PC-9 (cell line): ENCODE measurements at places on chromosomes 7 and 10.
A peak's percentile ranks its signal among the peaks of the same experiment; 100 is the strongest.

GRCh38 chr7:134327896-134328295 lies 11.2 kb upstream of the SLC35B4 start:
- H3K27ac ChIP-seq: no peak overlapping the region
- H3K27me3 ChIP-seq: no peaks in the 10 kb centered on the region
- no peaks in the 10 kb centered on the region for H3K4me1 ChIP-seq
- no peak overlapping the region for H3K4me3 ChIP-seq
- no peaks in the 10 kb centered on the region for H3K36me3 ChIP-seq

GRCh38 chr7:116499168-116500077 lies at the start of gene CAV2:
Gene CAV2, plus strand, starts transcription at chr7:116499738. Its CDS starts 44 bp downstream, at chr7:116499782.
- no peaks in the 10 kb centered on the region for H3K27me3 ChIP-seq
- H3K4me1 ChIP-seq: peaks cover 35% of the 10 kb centered on the region
- DNase-seq: peak; percentile 88
- peak within 1 kb of the TSS; percentile 89 for H3K4me3 ChIP-seq
- H3K36me3 ChIP-seq: peaks cover 7% of the 10 kb centered on the region; the same call in 1 of the 2 replicates
- H3K27ac ChIP-seq: peak within 1 kb of the TSS; percentile 81

DNA sequence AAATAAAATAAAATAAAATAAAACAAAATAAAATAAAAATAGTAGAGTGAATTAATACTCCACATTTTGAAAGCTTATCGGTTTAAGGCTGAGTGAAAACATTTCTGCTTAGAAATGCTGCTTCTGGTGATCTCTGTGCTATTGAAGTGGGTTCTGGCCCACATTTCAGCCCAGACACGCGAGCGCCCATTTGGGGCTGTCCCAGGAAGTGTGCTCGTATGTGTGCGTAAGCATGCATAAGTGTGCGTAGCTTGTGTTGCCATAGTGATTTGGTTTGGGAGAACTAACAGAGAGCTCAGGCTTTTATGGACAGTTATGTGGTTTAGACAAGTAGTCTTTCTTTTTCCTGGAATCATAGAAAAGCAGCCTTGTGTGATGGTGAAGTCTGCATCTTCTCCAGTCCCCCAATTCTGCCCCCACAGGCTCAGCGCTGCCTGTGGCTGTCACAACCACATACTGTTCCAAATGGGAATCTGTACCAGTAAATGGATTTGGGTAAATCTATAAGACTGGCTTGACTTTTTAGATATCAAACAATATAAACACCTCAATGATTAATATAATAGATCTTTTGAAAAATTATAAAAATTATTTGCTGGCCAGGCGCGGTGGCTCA lies 29.8 kb upstream of the PURB start:
- DNase-seq: no peak
- no peaks in the 10 kb centered on the region for H3K27me3 ChIP-seq
- H3K4me3 ChIP-seq: no peak overlapping the region
- no peak overlapping the region for H3K27ac ChIP-seq
- peaks cover 23% of the 10 kb centered on the region for H3K4me1 ChIP-seq
- H3K36me3 ChIP-seq: no peaks in the 10 kb centered on the region

DNA sequence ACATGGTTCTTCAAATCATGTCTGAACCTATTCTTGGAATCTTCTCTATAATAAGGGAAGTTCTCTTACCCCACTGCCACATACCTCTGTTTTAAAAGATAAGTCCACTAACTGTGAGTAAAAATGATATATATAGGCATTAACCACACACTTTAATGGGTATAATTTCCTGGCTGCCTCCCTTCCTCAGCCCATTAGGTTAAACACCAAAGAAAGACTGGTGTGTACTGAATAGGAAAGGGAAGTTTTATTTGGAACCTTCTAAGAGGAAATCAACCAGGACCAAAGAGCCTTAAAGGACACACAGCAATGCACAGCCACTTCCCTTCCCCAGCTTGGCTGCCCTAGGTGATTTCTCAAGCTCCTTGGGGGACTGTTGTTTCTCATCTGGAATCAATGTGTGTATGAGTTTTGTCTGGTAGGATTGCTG lies 5.0 kb upstream of the WBP1L start:
- no peak overlapping the region for H3K4me3 ChIP-seq
- no peaks in the 10 kb centered on the region for H3K36me3 ChIP-seq
- no peaks in the 10 kb centered on the region for H3K27me3 ChIP-seq

- no peak overlapping the region for H3K27ac ChIP-seq
- H3K36me3 ChIP-seq: no peaks in the 10 kb centered on the region
- H3K27me3 ChIP-seq: no peaks in the 10 kb centered on the region
- H3K4me3 ChIP-seq: no peak overlapping the region
Measured at GRCh38 chr7:102323914-102324195, 32.4 kb downstream of the SPDYE6 start.

DNA sequence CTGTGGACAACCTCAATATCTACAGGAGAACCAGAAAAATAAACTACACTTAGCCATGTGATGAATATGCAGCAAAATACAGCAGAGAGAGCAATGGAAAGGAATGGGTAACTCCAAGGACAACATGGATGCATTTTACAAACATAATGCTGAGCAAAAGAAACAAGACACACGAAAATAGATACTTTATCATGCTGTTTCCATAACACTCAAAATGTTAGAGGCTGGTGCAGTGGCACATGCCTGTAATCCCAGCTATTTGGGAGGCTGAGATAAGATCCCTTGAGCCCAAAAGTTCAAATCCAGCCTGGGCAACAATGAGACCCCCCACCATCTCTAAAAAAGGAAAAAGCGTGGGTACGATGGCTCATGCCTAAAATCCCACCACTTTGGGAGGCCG lies 8.3 kb downstream of the BCL7B start:
- no peaks in the 10 kb centered on the region for H3K27me3 ChIP-seq
- H3K36me3 ChIP-seq: 0 out of 2 replicates have a peak, but pooled peaks cover 4% of the 10 kb centered on the region
- H3K4me3 ChIP-seq: no peak overlapping the region
- DNase-seq: no peak
- no peak overlapping the region for H3K27ac ChIP-seq
- no peaks in the 10 kb centered on the region for H3K4me1 ChIP-seq

DNA sequence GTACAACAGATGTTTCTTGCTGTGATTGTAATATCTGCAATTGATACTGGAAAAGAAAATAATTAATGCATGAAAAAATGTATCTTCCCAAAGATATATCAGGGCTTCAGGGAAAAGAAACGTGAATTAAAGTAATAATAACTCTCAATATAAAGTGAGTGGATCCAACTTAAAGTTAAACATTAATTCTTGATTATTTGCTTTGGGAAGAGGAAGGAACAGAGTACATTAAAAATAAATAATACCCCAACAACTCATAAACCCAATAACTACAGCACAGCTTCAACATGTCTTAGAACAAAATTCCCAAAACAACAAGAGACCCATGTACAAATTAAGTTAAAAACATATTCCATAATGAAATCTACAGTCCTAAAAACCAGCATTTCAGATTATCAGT lies 33.0 kb downstream of the ELMO1 start:
- H3K27me3 ChIP-seq: peaks cover 41% of the 10 kb centered on the region
- H3K4me1 ChIP-seq: no peaks in the 10 kb centered on the region
- no peak overlapping the region for H3K4me3 ChIP-seq
- H3K27ac ChIP-seq: no peak overlapping the region
- H3K36me3 ChIP-seq: no peaks in the 10 kb centered on the region

- H3K4me1 ChIP-seq: no peaks in the 10 kb centered on the region
- H3K27ac ChIP-seq: no peak overlapping the region
- DNase-seq: no peak
- H3K4me3 ChIP-seq: no peak overlapping the region
- peaks cover 24% of the 10 kb centered on the region; the same call in 1 of the 2 replicates for H3K27me3 ChIP-seq
- H3K36me3 ChIP-seq: no peaks in the 10 kb centered on the region
Measured at GRCh38 chr7:128131731-128132130, 100.5 kb upstream of the LRRC4 start.

- no peaks in the 10 kb centered on the region for H3K27me3 ChIP-seq
- H3K4me3 ChIP-seq: no peak overlapping the region
- no peak overlapping the region for H3K27ac ChIP-seq
- DNase-seq: no peak
Measured at GRCh38 chr10:50550291-50550839, 73.4 kb downstream of the SGMS1 start.

GRCh38 chr10:27680006-27680557 lies 65.5 kb downstream of the MKX start:
- H3K27ac ChIP-seq: no peak overlapping the region
- H3K4me1 ChIP-seq: no peaks in the 10 kb centered on the region
- no peak for DNase-seq
- no peaks in the 10 kb centered on the region for H3K36me3 ChIP-seq

- no peaks in the 10 kb centered on the region for H3K36me3 ChIP-seq
- H3K27me3 ChIP-seq: no peaks in the 10 kb centered on the region
Measured at GRCh38 chr10:101816913-101817336, 1.3 kb downstream of the OGA start.

- no peaks in the 10 kb centered on the region for H3K4me1 ChIP-seq
- no peaks in the 10 kb centered on the region for H3K27me3 ChIP-seq
- H3K27ac ChIP-seq: no peak overlapping the region
- H3K36me3 ChIP-seq: no peaks in the 10 kb centered on the region
- DNase-seq: no peak
Measured at GRCh38 chr7:7934945-7935344, 33.7 kb upstream of the GLCCI1 start.

DNA sequence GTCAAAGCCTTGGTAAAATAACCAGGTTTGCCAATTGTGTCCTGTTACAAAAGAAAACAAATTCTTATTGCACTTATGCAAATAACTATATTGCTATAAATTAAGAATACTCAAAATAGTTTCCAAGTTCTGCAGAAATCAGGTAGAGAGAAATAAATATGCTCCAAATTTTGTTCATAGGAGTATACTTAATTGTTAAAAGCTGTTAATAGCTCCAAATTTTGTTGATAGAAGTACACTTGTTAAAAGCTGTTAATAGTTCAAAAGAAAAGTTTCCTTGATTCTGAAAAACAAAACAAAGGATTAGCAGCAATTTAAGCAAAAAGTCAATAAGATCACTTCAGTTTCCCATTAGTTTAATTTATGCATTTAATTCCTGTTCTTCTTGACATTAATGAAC lies 46.4 kb upstream of the ZNF138 start:
- H3K4me3 ChIP-seq: no peak overlapping the region
- no peaks in the 10 kb centered on the region for H3K27me3 ChIP-seq
- H3K27ac ChIP-seq: no peak overlapping the region
- H3K4me1 ChIP-seq: no peaks in the 10 kb centered on the region
- H3K36me3 ChIP-seq: no peaks in the 10 kb centered on the region

DNA sequence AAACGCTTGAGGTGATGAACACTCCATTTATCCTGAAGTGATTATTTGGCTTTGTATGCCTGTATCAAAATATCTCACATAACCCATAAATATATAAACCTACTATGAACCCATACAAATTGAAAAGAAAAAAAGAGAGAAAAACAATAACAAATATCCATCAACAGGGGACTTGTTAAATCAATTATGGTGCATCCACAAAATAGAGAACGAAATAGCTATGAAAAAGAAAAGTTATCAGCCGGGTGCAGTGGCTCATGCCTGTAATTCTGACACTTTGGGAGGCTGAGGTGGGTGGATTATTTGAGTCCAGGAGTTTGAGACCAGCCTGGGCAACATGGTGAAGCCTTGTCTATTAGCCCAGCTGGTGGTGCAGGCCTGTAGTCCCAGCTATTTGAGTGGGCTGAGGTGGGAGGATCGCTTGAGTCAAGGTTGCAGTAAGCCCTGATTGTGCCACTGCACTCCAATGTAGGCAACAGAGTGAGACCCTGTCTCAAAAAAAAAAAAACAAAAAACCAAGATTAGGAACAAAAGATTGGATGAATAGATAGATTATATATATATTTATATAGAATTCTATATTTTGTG lies 30.6 kb upstream of the IFRD1 start:
- H3K27ac ChIP-seq: no peak overlapping the region
- no peak overlapping the region for H3K4me3 ChIP-seq
- no peaks in the 10 kb centered on the region for H3K27me3 ChIP-seq
- no peaks in the 10 kb centered on the region for H3K36me3 ChIP-seq

- DNase-seq: no peak
- H3K27me3 ChIP-seq: no peaks in the 10 kb centered on the region
- no peak overlapping the region for H3K27ac ChIP-seq
- no peaks in the 10 kb centered on the region for H3K36me3 ChIP-seq
Measured at GRCh38 chr7:28697913-28698563, 260.1 kb downstream of the TRIL start.

- no peaks in the 10 kb centered on the region for H3K4me1 ChIP-seq
- H3K27ac ChIP-seq: no peak overlapping the region
- no peaks in the 10 kb centered on the region for H3K36me3 ChIP-seq
Measured at GRCh38 chr10:131790021-131790420, 110.8 kb upstream of the PPP2R2D start.

GRCh38 chr10:18271491-18271890 lies 131.3 kb downstream of the CACNB2 start:
- no peaks in the 10 kb centered on the region for H3K4me1 ChIP-seq
- H3K4me3 ChIP-seq: no peak overlapping the region

DNA sequence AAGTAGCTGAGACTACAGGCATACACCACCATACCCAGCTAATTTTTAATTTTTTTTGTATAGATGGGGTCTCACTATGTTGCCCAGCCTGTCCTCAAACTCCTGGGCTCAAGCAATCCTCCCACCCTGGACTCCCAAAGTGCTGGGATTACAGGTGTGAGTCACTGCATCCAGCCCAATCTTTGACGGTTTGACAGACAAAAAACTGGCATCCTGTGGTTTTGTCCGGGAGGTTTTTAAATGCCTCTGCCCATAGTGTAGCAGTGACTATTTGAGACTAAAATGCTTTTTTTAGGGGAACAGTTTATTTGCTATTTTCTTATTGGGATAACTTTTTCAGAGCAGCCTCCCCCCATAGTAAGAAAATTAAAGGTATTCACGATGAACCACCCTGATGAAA lies 523.7 kb upstream of the GALNT17 start:
- no peaks in the 10 kb centered on the region for H3K36me3 ChIP-seq
- H3K27ac ChIP-seq: no peak overlapping the region
- no peaks in the 10 kb centered on the region for H3K4me1 ChIP-seq
- H3K27me3 ChIP-seq: peaks cover 8% of the 10 kb centered on the region

- no peak overlapping the region for H3K27ac ChIP-seq
- peaks cover 25% of the 10 kb centered on the region for H3K4me1 ChIP-seq
- no peaks in the 10 kb centered on the region for H3K36me3 ChIP-seq
- no peak overlapping the region for H3K4me3 ChIP-seq
- H3K27me3 ChIP-seq: no peaks in the 10 kb centered on the region
Measured at GRCh38 chr7:47666164-47666862, 84.4 kb upstream of the TNS3 start.

DNA sequence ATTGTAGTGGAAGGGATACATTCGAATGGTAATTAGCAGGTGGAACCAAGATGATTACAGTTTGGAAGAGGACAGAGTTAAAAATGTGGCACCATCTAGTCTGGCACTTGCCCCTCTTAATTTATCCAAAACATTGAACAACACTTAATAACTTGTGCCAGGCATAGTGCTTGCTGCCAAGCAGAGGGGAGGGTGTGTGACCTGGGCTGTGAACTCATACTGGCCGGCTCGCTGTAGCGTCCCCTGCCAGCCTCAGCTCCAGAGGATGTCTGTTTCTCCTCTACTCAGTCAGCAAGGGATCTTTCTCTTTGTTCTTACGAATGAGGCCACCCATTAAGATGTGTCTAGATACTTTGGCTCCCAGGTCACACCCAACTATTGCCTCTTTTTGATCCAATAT lies 179.4 kb upstream of the INHBA start:
- H3K27me3 ChIP-seq: no peaks in the 10 kb centered on the region
- no peak for DNase-seq
- no peak overlapping the region for H3K4me3 ChIP-seq
- no peaks in the 10 kb centered on the region for H3K4me1 ChIP-seq
